ENCODE measurements at places on chromosomes 3 and 15. TPM values are rescaled to one million over a fixed set of nuclear protein-coding genes. Genes with fewer than 3 reads are reported as not detected.

The ACAN gene
- not detected for total RNA-seq

The KBTBD12 gene
- not detected for total RNA-seq

The CAPN3 gene
- 0.28 TPM for total RNA-seq

The NAALADL2 gene
- 2.9 TPM for total RNA-seq

The RAB11A gene
- total RNA-seq = 145 TPM

The CCNL1 gene
- total RNA-seq = 94.4 TPM

The EPHB3 gene
- total RNA-seq = under 0.01 TPM

The GP9 gene
- not detected for total RNA-seq

The ADGRG7 gene
- not detected for total RNA-seq

The GUCA1C gene
- total RNA-seq = not detected

The GP5 gene
- not detected for total RNA-seq

The PSTPIP1 gene
- 0.09 TPM for total RNA-seq

The PLIN1 gene
- total RNA-seq = 0.09 TPM

The ZWILCH gene
- 26.0 TPM for total RNA-seq

The AHSG gene
- total RNA-seq = not detected

The DNAH1 gene
- 1.8 TPM for total RNA-seq

The GOLGA8S gene
- 0.09 TPM for total RNA-seq

The CCR3 gene
- total RNA-seq = not detected

The DYNLT2B gene
- total RNA-seq = 12.4 TPM

The WDR93 gene
- under 0.01 TPM for total RNA-seq

The TAMM41 gene
- 3.5 TPM for total RNA-seq

The GALNT15 gene
- 1.2 TPM for total RNA-seq

The CYP8B1 gene
- total RNA-seq = not detected

The MUC4 gene
- under 0.01 TPM for total RNA-seq

The OR5H2 gene
- total RNA-seq = not detected

The CLEC3B gene
- total RNA-seq = 2.6 TPM

The RLBP1 gene
- total RNA-seq = not detected

The C2CD4A gene
- total RNA-seq = 1.5 TPM

The LNP1 gene
- 0.94 TPM for total RNA-seq

The GCNT3 gene
- not detected for total RNA-seq

The UBA7 gene
- 14.2 TPM for total RNA-seq

The PLCB2 gene
- 2.0 TPM for total RNA-seq

The TIMP4 gene
- total RNA-seq = 0.09 TPM

The FAM174B gene
- 0.90 TPM for total RNA-seq

The NR2E3 gene
- total RNA-seq = 0.09 TPM

The NUTM1 gene
- not detected for total RNA-seq

The COPS2 gene
- total RNA-seq = 83.6 TPM

The CFAP100 gene
- total RNA-seq = not detected

The EOGT gene
- 90.5 TPM for total RNA-seq

The ACVR2B gene
- 3.4 TPM for total RNA-seq

The TM4SF18 gene
- total RNA-seq = 56.6 TPM

The ZPLD1 gene
- total RNA-seq = 0.09 TPM

The PLSCR5 gene
- total RNA-seq = not detected

The TTLL13 gene
- total RNA-seq = under 0.01 TPM

The SNAP23 gene
- 184 TPM for total RNA-seq

The TM4SF1 gene
- 910 TPM for total RNA-seq
